ENCODE measurements at places on chromosomes 13 and 19. TPM values are rescaled to one million over a fixed set of nuclear protein-coding genes. Genes with fewer than 3 reads are reported as not detected.

DNA sequence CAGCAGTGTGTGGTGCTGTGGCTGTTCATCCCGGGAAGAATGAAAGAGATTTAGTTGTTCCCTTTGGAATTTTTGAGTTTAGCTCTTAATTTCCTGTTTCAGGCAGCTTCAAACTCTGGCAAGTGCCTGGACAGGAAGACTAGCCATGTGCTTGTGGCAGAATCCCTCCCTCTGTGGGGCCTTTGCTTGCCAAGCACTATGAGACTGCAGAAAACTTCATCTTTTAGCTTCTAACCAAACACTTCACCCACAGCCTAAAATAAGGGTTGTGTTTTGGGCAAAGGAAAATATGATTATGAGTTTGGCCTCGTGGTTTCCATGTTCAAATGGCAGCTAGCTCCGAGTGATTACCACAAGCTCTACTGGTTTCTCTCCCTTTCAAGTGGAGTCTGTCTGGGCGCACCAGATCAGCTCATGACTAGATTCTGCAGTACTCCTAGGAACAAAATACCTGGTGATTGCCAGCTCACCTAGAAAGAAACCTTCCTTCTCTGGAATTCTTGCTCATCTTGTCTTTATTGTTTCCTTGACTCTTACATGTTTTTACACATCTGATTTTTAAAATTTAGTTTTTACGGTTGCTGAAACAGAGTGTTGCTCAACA, 707.5 kb downstream of the SLITRK6 start:
- DNase-seq = no peak

The SYT5 gene
- total RNA-seq = 1.9 TPM

GRCh38 chr13:73090116-73090822, 31.5 kb downstream of the KLF5 start:
- DNase-seq = peak; percentile 52

GRCh38 chr13:91426913-91427312, 28.5 kb downstream of the GPC5 start:
- DNase-seq = no peak

GRCh38 chr19:46503848-46504453, 8.3 kb upstream of the PNMA8B start:
- DNase-seq = no peak

DNA sequence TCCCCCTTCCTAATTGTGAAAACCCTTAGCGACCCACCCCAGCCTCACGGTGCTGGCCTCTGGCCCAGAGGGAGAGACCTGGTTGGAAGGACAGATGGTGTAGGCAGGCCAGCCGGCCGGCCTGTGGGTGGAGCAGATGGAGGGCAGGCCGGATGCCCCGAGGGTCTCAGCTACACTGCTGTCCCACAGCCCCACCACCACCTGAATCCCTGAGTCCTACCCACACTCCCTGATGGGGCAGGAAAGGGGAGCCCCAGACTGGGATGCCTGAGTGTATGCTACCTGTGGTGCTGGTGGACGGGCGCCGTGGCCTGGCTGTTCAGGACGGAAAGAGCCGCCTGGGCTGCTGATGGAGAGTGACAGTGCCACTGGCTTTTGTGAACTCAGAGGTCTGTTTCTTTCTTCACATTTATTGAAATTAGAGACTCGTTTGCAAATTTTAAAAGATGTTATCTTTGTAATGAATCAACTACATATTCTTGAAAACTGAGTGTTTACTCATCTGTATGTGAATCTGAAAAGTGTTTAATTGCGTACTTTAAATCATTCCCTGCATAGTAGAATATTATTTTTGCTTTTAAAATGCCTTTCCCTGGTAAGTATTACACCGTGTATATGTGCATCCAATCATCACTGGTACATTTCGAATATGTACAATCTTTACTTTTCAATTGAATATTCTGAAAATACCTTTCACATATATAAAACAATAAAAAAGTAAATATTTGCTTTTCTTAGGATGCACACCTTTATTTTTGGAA, 35.7 kb downstream of the TFDP1 start:
- no peak for DNase-seq

- no peak for DNase-seq
Observed at GRCh38 chr13:40024204-40024966, 368.9 kb downstream of the COG6 start.

The APOE gene
- total RNA-seq = 14.6 TPM

GRCh38 chr19:55619286-55619685, 5.1 kb downstream of the ZNF784 start:
- DNase-seq = no peak

GRCh38 chr19:3006075-3006767, 22.9 kb downstream of the TLE2 start:
- peak; percentile 43 for DNase-seq

The REEP6 gene
- total RNA-seq = 3.5 TPM

DNA sequence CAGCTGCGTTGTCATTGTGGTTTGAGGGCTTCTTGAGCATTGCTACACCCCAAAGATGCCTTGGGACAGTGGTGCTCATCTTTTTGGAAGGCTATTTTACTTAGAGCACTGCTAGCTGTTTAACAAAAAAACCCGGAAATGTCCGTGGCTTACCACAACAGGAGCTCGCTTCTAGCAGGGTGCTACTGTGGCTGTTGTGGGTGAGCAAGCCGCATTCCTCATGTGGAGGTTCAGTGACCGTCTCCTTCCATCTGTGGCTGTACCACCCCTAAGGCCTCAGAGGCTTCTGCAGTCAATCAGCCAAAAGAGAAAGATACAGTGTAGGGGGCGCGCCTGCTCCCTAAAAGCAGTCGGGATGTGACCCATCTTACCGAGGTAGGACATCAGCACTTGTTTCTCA, 1004.2 kb downstream of the UQCRFS1 start:
- DNase-seq = no peak

- no peak for DNase-seq
Observed at GRCh38 chr13:33205804-33206221, 79.7 kb downstream of the STARD13 start.

GRCh38 chr19:327291-328024, 17.1 kb downstream of the MIER2 start:
- no peak for DNase-seq

- DNase-seq = peak; percentile 91
Observed at GRCh38 chr19:39166571-39167391, 30.0 kb upstream of the NCCRP1 start.

The CEACAM19 gene
- total RNA-seq = 6.5 TPM

DNA sequence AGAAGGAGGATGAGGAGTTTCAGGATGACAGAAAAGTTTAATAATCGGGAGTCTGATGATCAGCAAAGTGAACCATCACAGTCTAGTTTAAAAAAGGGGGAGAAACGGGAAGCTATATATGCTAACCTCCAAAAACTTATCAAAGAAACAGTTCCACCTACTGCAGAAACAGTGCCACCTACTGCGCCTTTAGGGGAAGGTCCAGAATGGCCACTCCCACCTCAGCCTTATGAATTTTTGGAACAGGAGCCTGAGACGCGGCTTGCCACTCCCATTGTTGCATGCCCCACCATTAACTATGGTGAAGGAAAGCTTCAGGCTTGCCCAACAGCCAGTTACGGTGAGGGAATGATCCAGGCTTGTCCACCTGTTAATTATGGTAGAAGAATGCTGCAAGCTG, 929.0 kb downstream of the SLITRK6 start:
- DNase-seq = no peak

DNA sequence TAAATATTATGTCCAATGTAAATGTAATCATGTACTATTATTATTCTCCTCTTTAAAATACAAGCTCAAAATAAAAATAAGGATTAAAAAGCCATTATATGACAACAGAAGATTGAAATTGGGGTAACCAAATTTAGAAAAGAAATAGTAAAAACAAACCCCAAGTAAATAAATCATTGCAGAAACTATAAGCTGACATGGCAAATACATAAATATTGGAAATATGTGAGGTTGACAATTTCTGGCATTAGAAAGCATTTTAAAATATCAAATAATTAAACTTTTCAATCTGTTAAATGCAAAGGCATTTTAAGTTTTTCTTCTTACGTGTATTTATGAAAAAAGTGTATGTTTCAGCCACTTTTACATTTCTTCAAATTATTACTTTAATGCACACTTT, 394.7 kb upstream of the DACH1 start:
- no peak for DNase-seq

The ZNF829 gene
- 1.3 TPM for total RNA-seq

The FUZ gene
- total RNA-seq = 7.6 TPM

- no peak for DNase-seq
Observed at GRCh38 chr19:36051637-36052036, 2.4 kb downstream of the THAP8 start.

DNA sequence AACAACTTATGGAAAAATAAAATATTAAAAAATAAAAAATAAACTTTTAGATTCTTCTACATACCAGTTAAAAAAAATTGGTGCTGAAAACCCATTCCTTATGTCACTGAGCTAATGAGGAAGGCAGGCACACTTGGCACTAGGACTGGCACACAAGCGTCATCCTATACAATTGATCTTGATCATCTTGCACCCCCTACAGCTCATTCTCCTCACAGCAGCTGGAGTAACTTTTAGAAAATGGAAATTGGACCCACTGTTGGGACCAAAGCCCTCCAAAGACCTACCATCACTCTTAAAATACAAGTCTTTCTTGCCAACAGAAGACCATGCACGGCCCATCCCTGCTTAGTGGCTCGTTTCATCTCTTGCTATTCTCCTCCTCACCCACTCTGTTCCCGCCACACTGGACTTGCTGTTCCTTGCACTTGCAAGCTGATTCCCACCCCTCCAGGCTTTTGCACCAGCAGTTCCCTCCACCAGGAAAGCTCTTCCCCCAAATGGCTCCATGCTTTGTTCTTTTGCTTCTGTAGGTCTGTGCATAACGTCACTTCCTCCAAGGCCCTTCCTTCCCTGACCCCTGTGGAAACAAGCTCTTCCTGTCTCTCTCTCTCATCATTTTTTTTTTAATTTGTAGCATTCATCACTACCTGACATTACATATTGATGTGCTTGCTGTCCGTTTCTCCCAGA, 11.6 kb downstream of the CTU1 start:
- no peak for DNase-seq

The TOMM40 gene
- 80.0 TPM for total RNA-seq

DNA sequence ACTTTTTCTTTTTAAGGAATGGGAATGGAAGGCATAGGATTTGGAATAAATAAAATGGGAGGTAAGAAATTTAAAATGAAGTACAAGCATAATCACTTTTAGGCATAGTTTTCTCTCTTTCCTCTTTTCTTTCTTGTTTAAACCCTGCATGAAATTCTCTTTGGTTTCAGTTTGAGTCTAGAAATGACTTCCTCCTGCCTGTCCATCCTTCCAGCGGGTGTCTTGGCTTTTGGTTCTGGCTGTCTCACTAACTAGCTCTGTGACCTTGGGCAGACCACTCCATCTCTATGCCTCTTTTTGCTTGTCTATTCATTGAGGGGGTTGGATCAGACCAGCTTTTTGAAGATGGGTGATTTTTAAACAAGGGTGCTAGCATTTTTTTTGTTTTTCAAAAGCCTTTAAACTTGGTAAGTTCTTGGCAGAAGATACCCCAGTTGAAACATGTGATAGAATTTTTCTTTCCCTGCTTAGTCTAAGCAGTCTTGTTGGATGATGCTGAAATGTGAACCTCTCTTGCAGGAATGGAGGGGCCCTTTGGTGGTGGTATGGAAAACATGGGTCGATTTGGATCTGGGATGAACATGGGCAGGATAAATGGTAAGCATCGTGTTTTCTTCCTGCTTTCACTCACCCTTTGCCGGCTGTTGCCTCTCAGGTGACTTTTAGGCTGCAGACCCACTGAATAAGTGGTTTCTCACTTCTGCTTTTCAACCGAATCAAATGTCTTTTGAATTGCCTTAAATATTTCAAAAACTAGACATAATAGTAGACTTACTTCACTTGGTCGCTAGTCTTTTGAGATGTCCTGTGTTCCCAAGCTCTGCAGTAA, 28.6 kb downstream of the PRAM1 start:
- no peak for DNase-seq

- DNase-seq = peak; percentile 77
Observed at GRCh38 chr19:35040826-35041547, 534 bp upstream of the HPN start.

The PABPC3 gene
- total RNA-seq = 0.34 TPM

DNA sequence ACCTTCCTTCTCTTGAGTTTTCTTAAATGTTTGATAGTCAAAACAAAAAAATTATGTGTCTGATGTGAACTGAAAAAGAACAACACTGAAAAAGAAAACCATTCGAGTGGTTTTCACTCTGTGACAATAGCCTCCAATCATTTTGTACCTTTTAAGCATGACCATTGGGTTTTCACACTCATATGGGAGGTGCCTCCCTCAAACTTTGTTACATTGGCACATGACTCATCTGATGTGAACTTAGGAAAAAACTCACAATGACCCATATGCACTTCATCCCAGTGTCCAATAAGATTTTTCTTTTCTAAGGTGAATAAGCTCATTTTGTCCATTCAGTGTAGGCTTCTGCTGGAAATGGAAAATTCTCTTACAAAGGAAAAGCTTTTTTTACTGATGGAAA, 66.6 kb upstream of the XPO4 start:
- no peak for DNase-seq

DNA sequence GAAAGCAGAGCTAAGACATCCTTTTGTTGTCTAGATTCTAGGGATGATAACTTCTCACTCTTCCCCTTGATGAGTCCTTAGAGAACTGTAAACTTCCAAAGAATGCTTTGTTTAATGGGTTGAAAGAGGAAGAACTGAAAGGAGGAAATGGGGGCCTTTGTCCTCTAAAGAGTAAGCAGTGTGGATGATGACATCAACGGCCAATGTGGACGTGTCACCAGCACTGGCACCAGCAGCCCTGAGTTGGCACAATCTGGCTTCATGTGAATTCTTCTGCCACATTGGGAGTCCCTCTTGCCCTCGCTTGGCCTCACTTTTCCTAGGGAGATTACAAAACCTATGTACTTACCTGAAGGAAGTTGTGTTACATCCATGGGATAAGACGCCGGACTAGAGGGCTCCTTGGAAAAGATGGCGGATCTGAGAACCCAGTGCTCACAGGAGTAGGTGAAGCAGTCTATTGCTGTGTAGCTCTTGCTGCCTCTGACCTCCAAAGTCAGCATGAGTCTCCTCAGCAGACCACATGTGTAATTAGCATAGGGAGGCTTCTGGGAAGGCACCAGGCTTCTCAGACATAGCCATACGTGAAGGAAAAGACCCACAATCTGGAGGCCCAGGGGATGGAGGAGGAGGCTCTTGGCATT, 62.8 kb downstream of the RGCC start:
- DNase-seq = no peak

GRCh38 chr19:41546386-41546789, 29.6 kb upstream of the CEACAM21 start:
- peak; percentile 44 for DNase-seq

The PSG7 gene
- total RNA-seq = not detected

DNA sequence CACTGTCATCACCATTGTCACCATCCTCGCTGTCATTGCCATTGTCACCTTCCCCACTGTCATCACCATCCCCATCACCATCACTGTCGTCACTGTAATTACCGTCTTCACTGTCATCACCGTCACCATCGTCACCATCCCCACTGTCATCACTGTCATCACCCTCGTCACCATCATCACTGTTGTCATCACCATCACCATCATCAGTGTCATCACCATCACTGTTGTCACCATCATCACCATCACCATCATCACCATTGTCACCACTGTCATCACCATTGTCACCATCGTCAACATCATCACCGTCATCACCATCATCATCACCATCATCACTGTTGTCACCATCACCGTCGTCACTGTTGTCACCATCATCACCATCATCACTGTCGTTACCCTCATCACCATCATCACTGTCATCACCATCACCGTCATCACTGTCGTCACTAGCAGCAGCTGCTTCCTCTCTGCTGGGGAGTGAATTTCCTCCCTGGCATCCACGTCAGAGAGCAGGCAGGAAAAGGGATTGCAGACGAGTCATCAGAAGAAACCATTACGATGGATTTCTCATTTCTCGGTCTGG, 27.3 kb downstream of the TMEM255B start:
- DNase-seq = no peak
